ENCODE measurements at places on chromosomes 3 and 15.

DNA sequence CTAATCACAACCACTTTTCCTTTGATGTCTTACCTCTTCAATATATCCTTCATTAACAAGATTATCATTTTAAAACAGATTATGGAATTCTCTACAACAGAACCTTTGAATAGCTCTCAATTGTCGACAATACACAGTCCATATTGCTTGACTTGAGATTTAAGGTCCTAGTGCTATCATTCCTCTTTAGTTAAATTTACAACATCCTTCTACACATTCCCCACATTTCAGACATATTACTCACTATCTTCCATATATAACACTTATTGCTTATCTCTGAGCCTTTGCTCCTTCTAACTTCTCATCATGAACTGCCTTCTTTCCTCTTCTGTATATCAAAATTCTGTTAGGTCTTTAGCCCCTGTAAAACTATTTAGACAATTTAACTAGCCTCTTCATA, 247.0 kb downstream of the STXBP5L start:
- DNase-seq = peak; percentile 0

DNA sequence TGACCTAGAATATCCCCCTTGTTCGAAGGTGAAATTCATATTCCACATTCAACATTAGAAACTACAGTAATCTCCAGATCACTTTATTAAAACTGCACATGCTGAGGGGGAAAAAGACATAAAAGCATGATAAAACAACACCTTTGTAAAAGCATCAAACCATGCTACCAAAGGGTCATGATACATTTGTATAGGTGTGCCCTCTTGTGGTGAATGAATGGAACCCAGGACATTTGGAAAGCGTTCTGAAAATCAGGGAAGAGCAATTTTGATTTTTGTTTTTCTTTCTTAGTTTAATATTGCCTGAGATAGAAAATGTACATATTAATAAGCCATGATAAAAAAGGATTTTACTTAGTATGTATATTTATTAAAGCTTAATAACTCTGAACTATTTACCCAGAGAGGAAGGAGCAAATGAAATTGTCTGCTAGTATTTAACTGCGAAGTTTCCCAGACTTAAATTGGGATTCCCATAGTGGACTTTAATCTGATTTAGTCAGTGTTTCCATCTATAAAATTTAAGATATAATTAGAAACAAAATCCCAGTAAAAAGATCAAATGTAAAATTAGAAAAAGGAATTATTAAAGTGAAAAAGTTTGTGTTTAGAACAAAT, 105.8 kb upstream of the ARL6 start:
- peak; percentile 23 for DNase-seq

DNA sequence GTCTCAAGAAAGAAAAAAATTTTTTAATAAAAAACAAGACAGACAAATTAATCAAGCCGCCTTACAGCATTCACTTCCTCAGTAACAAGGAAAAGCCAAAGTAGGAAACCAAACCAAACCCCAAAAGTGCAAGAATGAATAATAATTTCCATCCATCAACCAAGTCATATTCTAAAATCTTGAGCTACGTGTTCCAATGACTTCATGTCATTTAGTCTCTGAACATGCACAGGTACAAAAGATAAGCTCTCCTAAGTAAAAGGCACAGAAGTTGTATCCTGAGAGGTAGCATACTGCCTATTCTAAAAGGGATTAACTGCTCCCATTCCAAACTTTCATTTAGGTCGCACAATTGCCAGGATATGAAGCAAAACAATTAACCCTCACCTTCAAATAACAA, 29.7 kb downstream of the SLC4A7 start:
- DNase-seq = no peak

DNA sequence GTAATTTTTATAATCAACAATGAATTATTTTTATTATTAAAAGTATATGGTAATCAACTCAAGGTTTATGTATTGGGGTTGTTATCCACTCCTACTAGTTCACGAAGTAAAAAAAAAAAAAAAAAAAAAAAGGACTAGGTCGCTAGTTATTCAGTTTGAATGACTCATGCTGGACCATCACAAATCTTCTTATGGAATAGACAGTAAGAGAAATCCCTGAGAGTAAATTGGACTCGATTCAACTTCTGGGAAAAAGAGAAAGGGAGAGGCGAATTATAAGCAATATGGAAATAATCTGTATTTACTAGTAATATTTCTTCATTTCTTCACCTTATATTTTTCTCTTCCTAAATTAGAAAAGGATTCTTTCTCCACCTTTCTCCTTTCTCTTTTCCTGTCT, 2.0 kb downstream of the MYEF2 start:
- DNase-seq = peak; percentile 12

DNA sequence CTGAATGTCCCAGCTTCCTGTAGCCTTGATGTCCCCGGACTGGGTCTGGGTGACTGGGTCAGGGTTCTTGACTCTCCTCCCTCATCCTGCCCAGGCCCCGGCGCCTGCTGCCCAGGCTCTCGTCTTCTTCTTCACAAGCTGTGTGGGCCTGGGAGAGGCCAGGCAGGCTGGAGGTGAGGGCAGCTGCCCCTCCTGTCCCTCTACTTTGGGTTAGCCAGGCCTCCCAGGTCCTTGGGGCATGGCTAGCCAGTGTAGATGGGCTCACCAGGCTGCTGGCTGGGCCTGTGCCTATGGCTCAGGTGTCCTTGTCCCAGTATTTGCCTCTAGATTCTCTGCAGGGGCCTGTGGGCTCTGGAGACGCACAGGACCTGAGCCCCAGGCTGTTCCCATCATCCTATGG, 31.8 kb downstream of the TKT start:
- no peak for DNase-seq

DNA sequence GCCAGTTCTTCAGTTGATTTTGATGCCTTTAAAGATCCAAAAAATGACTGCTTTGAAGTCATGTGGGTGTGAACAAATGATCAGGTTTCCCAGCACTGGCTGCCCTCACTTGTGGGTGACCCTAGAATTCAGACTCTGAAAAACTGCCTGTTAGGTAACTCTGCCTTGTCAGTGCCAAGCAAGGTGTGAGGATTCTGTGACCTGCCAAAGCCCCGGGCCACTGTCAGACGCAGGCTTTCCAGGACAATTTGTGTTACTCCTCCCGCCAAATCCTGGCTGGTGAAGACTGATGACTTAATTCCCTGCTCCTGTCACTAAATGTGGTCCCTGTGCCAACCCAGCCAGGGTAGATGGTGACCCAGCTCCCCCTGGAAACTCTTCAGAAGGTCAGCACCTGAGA, 99.2 kb upstream of the PSMD6 start:
- no peak for DNase-seq

GRCh38 chr3:116940719-116941118, 231.1 kb downstream of the TUSC7 start:
- no peak for DNase-seq

GRCh38 chr15:80210611-80211573, 41.1 kb downstream of the CTXND1 start:
- DNase-seq = no peak

GRCh38 chr15:34065261-34065660, 26.3 kb upstream of the AVEN start:
- DNase-seq = no peak

- DNase-seq = peak; percentile 53
These were observed 34.0 kb upstream of the CCK start for GRCh38 chr3:42300013-42300412.

DNA sequence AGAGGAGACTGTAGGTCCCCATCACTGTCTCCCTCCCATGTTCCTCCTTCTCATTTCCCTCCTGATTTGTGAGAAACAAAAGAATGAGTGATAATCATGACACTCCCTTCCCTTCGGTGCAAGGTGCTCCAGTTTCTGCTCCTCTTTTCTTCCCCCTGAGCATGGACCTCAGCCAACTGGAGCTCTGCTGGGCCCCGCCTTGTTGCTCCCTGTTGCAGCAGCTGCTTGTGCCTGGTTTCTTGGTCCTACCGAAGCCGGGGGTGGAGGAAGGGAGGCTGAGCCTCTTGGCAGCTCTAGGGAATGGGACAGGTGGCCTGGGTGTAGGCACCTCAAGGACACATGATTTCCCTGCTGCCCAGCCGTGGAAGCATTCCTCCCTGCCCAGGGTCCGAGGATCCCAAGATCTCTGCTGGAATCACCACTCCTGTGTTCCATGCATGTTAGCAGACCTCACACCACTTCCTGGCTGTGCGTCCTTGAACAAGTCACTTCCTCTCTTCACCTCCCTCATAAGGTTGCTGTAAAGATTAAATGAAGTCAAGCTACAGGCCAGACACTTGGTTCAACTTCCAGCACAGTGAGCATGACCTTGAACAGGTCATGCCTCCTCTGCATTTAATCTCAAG, 131.6 kb upstream of the ABHD17C start:
- no peak for DNase-seq

GRCh38 chr3:185402561-185402960, 39.6 kb downstream of the MAP3K13 start:
- peak; percentile 65 for DNase-seq

DNA sequence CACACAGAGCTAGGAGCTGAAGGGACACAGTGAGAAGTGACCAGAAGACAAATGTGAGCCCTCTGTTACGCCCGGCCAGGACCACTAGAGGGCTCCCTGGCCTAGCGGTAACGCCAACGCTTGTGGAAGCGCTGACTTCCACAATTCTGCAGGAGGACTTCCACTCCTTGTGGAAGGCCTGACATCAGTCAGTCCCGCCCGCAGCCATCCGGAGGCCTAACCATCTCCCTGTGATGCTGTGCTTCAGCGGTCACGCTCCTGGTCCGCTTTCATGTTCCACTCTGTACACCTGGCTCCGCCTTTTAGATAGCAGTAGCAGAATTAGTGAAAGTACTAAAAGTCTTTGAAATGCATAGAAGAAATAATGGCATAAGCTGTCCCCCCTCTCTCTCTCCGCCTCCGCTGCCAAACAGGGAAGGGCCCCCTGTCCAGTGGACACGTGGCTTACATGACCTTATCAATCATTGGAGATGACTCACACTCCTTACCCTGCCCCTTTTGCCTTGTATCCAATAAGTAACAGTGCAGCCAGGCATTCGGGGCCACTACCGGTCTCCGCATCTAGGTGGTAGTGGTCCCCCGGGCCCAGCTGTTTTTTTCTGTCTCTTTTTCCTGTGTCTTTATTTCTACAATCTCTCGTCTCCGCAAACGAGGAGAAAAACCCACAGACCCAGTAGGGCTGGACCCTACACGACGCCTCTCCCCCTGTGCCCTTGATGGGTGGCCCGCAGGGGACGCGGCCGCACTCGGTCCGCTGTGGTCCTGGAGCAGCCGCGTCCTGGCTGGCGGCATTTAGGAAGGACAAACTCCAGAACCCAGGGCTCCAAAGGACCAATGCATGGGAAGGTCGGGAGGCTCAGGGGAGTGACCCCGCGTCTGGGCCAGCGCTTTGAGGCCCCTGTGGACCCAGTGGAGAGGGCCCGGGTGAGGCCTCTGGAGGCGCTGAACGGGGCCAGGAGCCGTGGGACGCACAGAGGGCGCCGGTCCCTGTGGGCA, 27.0 kb upstream of the RPL32 start:
- DNase-seq = peak; percentile 84

- DNase-seq = no peak
These were observed at the start of gene GABRG3 for GRCh38 chr15:26970712-26971210. TSS of gene GABRG3 (plus strand) at chr15:26971181.

- peak; percentile 32 for DNase-seq
These were observed 5.3 kb downstream of the P2RY12 start for GRCh38 chr3:151379083-151379734.

GRCh38 chr3:129409541-129409940, 18.9 kb downstream of the EFCAB12 start:
- DNase-seq = peak; percentile 40

DNA sequence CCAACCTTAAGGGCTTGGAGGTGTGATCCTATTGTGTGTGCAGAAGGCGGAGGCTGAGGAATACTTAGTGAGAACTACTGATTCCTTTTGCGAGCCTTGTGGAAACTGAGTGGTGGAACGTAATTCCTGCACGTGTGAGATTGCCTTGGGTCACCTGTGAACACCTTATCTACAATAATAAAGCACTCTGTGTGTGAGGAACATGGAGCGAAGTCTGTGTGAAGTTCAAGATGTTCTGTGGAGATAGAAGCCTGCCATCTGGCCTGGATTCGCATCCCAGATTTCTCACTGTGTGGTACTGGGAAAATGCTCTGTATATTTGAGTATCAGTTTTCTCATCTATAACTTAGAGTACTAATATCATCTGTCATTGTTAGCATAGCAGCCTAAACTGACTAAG, 179.5 kb upstream of the PDZRN3 start:
- no peak for DNase-seq

DNA sequence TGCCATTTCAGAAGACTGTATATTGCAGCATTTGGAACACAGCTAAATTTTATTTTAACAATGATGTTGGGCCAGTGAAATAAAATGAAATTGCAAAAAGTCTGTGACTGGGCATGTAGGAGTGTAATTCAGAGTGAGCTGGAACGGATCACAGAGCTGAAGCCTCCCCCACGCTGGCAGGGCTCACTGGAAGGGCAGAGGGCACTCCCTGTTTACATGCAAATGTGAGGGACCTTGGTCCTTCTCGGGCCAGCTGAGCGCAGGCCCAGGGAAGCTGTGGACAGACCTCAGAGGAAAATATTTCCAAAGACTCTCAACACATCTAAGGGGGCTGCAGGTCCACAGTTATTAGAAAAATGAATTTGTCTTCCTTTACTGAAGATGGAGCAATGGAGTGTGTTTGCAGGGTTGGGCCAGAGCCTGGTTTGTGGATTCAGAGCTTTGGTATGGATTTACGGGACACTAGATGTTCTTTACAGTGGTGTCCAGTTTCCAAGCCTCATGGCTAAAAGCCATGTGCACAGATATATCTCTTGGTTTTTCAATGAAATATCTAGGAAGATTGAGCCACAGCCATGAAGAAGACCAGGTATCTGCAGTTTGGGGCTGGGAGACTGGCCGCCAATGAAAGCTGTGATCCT, 32.0 kb downstream of the TRPM1 start:
- DNase-seq = peak; percentile 63

- no peak for DNase-seq
These were observed 43.2 kb upstream of the BOC start for GRCh38 chr3:113167825-113168801.

Data from iris pigment epithelial cell (primary cell).